ENCODE measurements at places on chromosomes 2 and 18.

DNA sequence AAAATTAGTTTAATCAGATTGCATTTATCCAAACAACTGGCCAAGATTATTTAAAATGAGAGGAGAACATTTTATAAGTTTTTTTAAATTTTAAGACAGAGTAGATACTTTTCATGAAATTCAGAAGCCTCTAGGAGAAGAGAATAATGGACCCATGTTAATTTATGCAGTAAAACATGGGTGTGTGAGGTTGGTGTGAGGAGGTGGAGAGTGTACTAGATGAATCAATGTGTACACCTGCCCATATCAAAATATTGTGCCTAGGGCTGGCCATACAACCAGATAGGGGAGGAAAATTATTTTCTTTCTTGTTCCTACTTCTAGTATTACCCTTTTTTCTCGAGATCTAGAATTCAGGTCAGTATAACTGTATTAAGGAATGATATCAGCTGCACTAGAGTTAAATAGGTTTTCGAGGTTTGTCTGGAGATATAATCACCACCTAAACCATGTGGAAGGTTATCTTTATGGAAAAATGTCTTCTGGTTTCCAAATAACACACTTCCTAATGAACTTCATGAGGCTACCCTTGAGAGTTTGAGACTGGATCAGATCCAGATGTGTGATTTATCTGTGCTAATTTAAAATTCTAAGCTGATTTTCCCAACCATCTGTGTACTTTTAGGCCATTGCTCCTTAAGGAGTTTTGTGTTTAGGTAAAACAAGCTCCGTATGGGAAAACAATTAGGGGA lies 37.6 kb downstream of the TMEM178A start:
- no peak for DNase-seq

- no peak for DNase-seq
Measured at GRCh38 chr2:99960790-99961189, 181.6 kb downstream of the AFF3 start.

- no peak for DNase-seq
Measured at GRCh38 chr18:79856119-79857007, 58.6 kb downstream of the KCNG2 start.

GRCh38 chr2:226169751-226170581 lies 629.7 kb downstream of the IRS1 start:
- DNase-seq: no peak

DNA sequence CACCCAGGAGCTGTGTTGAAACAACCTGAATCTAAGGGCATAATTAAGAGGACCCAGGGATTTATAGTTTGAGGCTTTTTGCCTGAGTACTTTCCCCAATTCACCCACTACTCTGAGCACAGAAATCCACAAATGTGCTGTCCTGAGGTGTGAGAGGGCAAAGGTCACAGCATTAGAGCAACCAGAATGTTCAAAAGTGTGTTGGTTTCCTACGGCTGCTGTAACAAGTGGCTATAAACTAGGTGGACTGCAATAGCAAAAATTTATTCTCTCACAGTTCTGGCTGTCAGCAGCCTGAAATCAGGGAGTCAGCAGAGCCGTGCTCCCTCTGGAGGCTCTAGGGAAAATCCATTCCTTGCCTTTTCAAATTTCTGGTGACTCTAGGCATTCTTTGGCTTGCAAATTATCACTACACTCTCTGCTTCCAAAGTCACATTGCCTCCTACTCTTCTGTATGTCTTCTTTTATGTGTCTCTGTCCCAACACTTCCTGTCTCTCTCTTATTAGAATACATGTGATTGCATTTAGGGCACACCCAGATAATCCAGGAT lies 91.4 kb upstream of the TACR1 start:
- no peak for DNase-seq
